ENCODE measurements at places on chromosomes 13 and 19. TPM values are rescaled to one million over a fixed set of nuclear protein-coding genes. Genes with fewer than 3 reads are reported as not detected.

DNA sequence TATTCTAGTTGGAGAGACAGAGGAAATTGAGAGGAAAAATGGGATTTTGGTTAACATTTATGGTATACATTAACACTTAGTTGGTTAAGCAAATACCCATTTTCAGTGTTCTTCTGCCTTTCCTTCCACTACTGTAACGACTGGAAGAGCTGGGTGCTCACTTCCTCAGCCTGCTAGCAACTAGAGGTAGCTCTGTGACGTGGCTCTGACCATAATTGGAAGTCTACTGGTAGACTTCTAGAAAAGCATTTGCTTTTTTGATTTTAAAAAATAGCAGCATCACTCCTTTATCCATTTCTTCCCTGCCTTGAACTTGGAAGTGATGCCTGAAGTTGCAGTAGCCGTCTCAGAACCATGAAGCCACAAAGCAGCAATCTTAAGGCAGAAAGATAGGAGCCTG is 15.9 kb downstream of the NHLRC3 start:
- no peak overlapping the region for H3K27ac ChIP-seq
- H3K4me1 ChIP-seq, result no peaks in the 10 kb centered on the region
- no peaks in the 10 kb centered on the region for H3K36me3 ChIP-seq

DNA sequence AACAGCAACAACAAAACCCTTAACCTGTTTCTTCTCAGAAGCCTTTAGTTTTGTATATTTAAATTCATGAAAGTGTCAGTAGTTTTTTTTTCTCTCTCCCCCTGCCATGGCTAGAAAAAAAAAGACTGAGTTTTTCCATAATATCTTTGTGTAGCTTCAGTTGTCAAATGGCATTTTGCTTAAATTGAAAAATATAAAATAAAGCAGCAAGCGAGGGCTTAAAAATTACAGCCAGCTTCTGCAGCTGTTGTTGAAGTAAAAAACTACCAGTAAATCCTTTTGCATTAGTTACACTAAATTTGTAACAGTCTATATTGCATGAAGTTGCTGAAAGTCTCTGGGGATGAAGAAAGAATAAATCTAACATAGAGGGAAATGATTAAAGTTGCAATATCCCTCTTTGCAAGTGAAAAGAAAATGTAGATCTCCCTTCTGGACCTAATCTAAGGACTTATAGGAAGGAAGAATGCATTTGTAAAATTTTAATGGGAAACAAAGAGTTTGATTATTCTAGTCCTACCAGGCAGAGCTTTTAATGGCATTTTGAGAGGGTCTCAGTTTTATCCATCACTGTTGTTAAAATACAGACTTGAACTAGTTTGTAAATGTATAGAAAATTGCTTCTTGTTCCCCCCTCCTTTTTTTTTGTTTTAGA is 215.7 kb downstream of the ATP8A2 start:
- H3K36me3 ChIP-seq, result no peaks in the 10 kb centered on the region
- no peak for DNase-seq
- no peak overlapping the region for H3K4me3 ChIP-seq

DNA sequence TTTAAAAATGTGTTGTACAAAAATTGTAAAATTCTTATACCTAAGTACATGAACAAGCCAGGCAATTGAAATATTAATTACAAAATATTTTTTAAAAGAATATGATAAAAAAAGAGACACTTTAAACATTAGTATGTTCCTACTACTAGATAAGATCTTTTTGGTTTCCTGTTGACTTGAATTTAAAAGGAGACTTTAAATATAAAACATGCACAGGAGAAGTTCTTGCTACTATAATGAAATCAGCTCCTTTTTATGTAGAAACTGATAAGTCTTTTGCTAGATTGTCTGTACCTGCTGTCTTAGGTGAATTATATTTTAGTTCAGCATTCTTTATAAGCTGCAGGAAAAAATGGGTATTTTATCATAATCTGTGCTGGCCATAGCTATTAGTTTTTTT is 140.2 kb downstream of the TNFSF13B start:
- H3K27ac ChIP-seq, result no peak overlapping the region
- H3K4me1 ChIP-seq, result no peaks in the 10 kb centered on the region
- no peaks in the 10 kb centered on the region for H3K27me3 ChIP-seq
- no peaks in the 10 kb centered on the region for H3K36me3 ChIP-seq

DNA sequence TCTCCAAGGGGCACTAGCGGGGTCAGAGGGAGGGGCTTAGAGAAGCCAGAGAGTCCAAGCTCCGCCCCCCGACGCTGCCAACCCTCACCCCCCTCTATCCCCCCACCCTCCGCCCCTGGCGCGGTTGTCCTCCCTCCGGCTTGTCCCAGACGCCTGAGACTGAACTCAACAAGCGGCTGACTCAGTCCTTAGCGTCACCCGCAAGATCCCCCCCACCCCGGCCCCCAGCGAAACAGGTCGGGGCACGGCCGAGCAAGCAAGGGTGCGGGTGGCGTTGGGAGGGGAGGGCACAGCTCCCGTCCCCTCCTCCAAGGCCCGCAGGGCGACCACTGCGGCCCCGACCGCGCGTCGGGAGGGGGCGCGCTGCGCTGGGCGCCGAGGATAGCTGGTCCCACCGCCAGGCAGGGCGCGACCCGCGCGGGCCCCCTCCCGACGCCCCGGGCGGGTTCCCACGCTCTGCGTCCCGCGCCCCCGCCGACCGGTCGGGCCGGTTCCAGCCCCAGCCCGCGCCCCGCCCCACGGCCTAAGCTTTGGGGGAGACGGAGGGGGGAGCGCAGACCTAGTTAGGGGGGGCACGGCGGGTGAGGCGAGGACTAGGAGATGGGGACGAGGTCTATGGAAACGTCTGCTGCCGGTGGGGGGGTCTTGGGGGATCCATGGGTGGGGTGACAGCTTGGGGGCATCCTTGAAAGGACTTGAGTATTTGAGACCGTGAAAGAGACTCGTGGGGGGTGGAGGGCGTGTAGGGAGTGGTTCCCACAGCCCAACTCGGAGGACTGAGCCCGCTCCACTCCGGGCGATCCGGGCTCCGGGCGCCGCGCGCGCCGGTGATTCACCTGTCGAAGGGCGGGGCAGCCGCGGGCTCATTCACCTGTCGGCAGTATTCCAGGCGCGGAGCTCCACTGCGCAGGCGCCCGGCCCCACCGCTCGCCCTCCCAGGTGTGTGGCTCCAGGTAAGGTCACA is 5.1 kb downstream of the NOTCH3 start:
- peak overlapping the region; percentile 26 for H3K27ac ChIP-seq
- H3K36me3 ChIP-seq, result peaks cover 5% of the 10 kb centered on the region
- H3K4me1 ChIP-seq, result peaks cover 14% of the 10 kb centered on the region
- H3K27me3 ChIP-seq, result no peaks in the 10 kb centered on the region
- DNase-seq, result peak; percentile 53
- H3K4me3 ChIP-seq, result peak overlapping the region; percentile 24

GRCh38 chr19:49497047-49497788 is 984 bp downstream of the RPS11 start:
- peak; percentile 50 for DNase-seq
- peak overlapping the region; percentile 92 for H3K27ac ChIP-seq
- no peaks in the 10 kb centered on the region for H3K27me3 ChIP-seq
- peaks cover 27% of the 10 kb centered on the region for H3K36me3 ChIP-seq

- H3K27me3 ChIP-seq, result peaks cover 6% of the 10 kb centered on the region
- no peak for DNase-seq
- no peak overlapping the region for H3K4me3 ChIP-seq
- no peak overlapping the region for H3K27ac ChIP-seq
- H3K4me1 ChIP-seq, result no peaks in the 10 kb centered on the region
- H3K36me3 ChIP-seq, result no peaks in the 10 kb centered on the region
Measured at GRCh38 chr19:35056513-35057063, 15.1 kb downstream of the HPN start.

- H3K27me3 ChIP-seq, result no peaks in the 10 kb centered on the region
- peak; percentile 59 for DNase-seq
- H3K27ac ChIP-seq, result no peak overlapping the region
- H3K36me3 ChIP-seq, result peaks cover 2% of the 10 kb centered on the region
- H3K4me3 ChIP-seq, result no peak overlapping the region
Measured at GRCh38 chr13:20006206-20006605, 47.7 kb downstream of the ZMYM2 start.

The SIAH3 gene
- not detected for total RNA-seq

- H3K4me3 ChIP-seq, result peak overlapping the region; percentile 36
- DNase-seq, result no peak
- H3K27me3 ChIP-seq, result no peaks in the 10 kb centered on the region
- H3K4me1 ChIP-seq, result no peaks in the 10 kb centered on the region
- peak overlapping the region; percentile 73 for H3K27ac ChIP-seq
Measured at GRCh38 chr13:48492096-48492440, 40.8 kb downstream of the RCBTB2 start.

DNA sequence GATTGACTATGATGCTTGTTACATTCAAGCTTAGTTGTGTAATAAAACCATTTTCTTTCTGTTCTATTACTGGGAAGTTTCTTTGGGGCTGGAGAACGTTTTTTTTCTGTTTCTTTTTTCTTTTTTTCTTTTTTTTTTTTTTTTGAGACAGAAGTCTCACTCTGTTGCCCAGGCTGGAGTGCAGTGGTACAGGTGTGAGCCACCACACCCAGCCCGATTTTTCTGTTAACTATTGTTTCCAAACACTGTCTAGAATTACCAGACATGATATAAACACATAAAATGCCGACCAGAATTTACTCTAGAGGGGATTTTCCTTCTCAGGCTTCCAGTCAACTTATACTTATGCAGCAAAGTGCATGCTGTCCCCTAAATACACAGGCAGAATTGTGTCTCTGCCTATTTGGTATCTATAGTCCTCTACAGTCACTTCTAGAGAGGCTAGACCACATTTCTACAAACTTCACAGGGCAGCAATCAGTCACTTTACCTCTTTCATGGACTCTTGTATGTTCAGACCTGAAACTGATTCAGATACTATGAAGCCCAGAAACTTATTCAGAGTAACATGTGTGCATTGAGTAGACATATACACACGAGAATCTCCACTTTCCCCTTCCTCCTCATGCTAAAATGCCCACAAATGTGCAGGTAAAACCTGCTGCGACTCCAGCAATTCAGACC is 121.2 kb downstream of the ZNF737 start:
- no peaks in the 10 kb centered on the region for H3K36me3 ChIP-seq
- no peaks in the 10 kb centered on the region for H3K4me1 ChIP-seq
- no peak overlapping the region for H3K4me3 ChIP-seq

DNA sequence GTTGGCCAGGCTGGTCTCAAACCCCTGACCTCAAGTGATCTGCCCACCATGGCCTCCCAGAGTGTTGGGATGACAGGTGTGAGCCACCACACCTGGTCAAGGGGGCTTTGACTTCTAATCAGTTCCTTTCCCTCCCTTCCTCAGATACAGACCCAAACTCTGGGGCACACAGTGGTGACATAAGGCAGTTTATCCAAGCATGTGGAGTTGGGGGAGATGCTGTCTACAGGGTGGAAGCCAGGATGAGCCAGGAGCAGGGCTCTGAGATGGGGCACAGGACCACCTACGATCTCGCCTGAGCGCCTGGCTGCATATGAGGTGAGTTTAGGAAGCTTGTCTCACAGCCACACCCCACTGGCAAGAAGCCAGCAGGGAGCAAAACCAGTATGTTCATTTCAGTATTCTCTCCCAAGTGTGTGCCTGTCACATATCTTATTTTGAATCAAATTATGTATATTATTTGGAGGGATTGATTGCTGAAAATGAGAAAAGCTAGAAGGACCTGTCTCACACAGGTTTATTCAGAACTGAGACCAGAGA is 67.7 kb downstream of the KCTD15 start:
- no peaks in the 10 kb centered on the region for H3K27me3 ChIP-seq
- H3K27ac ChIP-seq, result no peak overlapping the region
- H3K36me3 ChIP-seq, result no peaks in the 10 kb centered on the region
- DNase-seq, result no peak
- H3K4me1 ChIP-seq, result no peaks in the 10 kb centered on the region
- H3K4me3 ChIP-seq, result no peak overlapping the region

DNA sequence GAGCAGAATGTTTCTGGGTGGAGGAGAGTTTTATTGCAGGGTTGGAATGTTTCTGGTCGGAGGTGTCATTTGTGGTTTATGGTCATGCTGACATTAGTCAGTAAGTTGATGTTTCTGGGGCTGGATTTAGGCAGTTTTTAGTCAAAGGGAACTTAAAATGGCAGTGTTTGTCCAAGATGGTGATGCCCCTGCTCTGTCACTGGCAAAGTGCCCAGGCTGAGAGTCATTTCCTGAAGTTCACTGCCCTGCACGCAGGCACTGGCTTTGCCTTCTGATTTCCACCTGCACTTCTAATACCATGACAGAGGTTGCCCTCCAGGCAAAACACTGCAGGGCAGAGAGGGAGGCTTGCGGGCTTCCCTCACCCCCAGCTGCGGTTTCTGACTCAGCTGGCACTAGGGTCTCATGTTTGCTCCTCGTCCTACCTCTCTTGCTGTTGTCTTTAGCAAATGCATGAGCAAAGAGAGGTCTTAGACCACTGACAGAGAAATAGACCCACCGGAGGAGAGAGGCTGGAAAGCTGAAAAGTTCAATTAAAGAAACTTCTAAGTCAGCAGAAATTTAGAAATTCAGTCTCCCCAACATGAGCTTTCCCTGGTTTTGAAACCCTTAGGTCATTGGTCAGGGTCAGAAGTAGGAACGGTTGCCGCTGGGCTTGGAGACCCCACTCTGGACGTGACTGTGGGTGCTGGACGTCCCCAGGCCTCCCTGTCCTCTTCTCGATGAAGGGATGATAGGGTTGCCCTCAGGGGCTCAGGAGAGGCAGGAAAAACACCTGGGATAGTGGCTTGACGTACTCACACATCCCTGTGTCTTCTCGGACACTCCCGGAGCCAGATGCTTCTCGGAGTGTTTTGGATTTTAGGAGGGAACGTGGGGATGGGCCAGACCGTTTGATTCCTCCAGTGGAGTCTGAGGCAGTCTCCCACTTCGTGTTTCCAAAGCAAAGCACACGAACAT is 26.3 kb downstream of the TMEM255B start:
- H3K27me3 ChIP-seq, result no peaks in the 10 kb centered on the region
- no peaks in the 10 kb centered on the region for H3K36me3 ChIP-seq
- DNase-seq, result peak; percentile 77
- no peak overlapping the region for H3K27ac ChIP-seq
- H3K4me1 ChIP-seq, result peaks cover 4% of the 10 kb centered on the region
- no peak overlapping the region for H3K4me3 ChIP-seq

The NOTCH3 gene
- total RNA-seq, result 26.4 TPM

All from fibroblast of lung (primary cell).